ENCODE measurements at places on chromosomes 5 and 9.

GRCh38 chr5:82185851-82186250 is 92.3 kb downstream of the RPS23 start:
- no peaks in the 10 kb centered on the region for H3K4me1 ChIP-seq
- no peak overlapping the region for H3K4me3 ChIP-seq
- no peak overlapping the region for H3K27ac ChIP-seq
- no peaks in the 10 kb centered on the region for H3K36me3 ChIP-seq

DNA sequence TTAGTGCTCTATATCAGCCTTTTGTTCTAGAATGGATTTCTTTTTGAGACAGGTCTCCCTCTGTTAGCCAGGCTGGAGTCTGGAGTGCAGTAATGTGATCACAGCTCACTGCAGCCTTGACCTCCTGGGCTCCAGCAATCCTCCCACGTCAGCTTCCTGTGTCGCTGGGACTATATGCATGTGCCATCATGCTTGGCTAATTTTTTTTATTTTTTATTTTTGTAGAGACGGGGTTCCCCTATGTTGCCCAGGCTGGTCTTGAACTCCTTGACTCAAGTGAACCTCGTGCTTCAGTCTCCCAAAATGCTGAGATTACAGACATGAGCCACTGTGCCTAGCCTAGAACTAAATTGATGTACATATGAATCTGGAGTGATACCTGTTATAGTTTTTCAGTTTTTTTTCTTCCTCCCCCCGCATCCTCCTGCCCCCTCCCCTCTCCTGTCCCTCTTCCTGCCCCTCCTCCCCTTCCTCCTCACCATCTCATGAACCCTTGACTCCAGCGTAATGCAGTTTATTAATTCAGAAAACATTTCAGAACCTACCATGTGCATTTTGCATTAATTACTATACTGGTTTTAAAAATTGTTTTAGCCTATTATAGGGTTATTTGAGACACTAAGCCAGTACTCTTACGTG is 37.4 kb upstream of the TNFAIP8 start:
- H3K27me3 ChIP-seq: no peaks in the 10 kb centered on the region
- no peak overlapping the region for H3K4me3 ChIP-seq
- H3K4me1 ChIP-seq: peaks cover 15% of the 10 kb centered on the region

- H3K27ac ChIP-seq: no peak overlapping the region
- DNase-seq: no peak
These were observed 26.8 kb upstream of the APC start for GRCh38 chr5:112710896-112711295.

GRCh38 chr9:6671416-6671815 is 25.9 kb upstream of the GLDC start:
- H3K4me1 ChIP-seq: no peaks in the 10 kb centered on the region
- no peak overlapping the region for H3K27ac ChIP-seq
- DNase-seq: no peak
- H3K27me3 ChIP-seq: no peaks in the 10 kb centered on the region

DNA sequence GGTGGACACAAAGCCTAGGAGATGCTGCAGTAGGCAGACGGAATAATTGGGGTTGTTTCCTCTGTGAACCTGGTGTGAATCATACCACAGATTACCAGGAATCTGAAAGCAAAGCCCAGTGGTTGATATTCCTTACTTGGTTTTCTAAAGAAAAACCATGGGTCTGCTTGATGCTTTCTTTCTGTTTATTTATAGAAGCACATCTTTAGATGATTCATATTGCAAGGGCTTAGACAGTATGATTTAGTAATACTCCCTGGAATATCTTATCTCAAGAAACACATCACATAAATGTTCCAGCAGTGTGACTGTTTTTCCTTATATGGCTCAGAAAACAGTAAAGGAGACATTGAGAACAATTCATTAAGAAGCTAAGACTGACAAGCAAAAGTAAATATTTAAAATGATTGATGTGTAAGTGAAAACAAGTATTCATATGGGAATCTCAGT is 623.3 kb downstream of the RAB3C start:
- H3K4me3 ChIP-seq: no peak overlapping the region
- no peak for DNase-seq
- H3K36me3 ChIP-seq: peaks cover 4% of the 10 kb centered on the region
- H3K27me3 ChIP-seq: no peaks in the 10 kb centered on the region
- H3K4me1 ChIP-seq: no peaks in the 10 kb centered on the region
- H3K27ac ChIP-seq: no peak overlapping the region

DNA sequence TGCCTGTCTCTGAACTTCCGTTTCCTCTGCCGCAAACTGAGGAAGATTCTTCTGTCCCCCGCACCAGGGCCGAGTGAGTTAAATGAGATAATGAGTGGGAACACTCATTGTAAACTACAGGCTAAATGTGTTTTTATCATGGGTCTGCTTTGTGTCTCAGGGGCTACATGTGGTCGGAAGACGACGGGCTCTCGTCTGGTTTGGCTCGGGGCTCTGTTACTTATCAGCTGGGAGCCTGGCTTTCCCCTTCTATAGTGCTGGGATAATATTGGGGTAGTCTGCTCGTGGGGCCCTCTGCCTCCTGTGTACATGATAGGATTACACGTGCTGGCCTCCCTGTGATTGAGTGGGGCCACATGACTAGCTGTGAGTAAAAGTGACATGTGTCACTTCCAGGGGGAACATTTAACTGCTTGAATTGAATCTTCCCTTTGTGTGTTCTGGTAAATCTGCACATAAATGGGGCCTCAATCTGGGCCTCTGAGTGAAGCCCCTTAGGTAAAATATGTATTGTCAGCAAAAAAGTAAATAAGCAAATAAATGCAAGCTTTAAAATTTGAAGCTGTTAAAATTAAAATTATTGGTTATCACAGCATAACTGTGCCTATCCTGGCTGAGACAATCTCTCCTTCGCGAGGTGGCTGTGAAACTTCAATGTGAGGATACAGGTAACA is 86.9 kb upstream of the SH3PXD2B start:
- no peaks in the 10 kb centered on the region for H3K27me3 ChIP-seq
- no peaks in the 10 kb centered on the region for H3K36me3 ChIP-seq
- no peak overlapping the region for H3K4me3 ChIP-seq
- no peak overlapping the region for H3K27ac ChIP-seq
